ENCODE measurements at places on chromosomes 2 and 18.

GRCh38 chr2:9143264-9143815 lies 63.3 kb upstream of the ASAP2 start:
- DNase-seq, result no peak

GRCh38 chr2:163919717-163920116 lies 183.9 kb upstream of the FIGN start:
- no peak for DNase-seq

- DNase-seq, result no peak
Measured at GRCh38 chr2:24971286-24971535, 544 bp downstream of the DNAJC27 start.

- DNase-seq, result peak; percentile 36
Measured at GRCh38 chr2:240333985-240334384, 101.5 kb upstream of the GPC1 start.

DNA sequence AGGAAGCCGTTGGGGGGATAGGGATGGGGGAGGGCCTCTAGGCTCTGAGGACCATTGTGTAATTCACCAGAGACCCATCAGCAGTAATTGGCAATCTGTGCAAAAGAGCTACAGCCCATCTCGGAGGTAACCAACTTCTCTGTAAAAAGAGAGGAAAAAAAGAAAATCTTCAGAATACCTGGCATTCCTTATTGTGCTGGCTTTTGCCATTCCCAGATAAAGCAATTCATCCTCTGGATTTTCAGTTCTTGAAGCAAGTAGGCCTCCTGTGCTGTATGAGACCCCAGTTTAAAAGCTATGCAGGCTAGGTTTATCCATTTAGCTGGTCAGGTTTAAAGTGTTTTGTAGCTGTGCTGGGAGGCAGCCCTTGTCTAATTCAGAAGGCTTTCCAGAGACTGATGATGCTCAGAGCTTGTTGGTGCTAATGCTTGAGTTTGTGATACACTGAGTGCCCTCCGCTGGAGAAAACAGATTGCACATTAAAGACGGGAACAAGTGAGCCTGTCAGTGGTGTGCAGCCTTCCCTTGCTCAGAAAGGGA lies at the start of gene LRRTM4:
Gene LRRTM4, minus strand, starts transcription at position 446 of the 540 bp plus-strand sequence.
- no peak for DNase-seq

DNA sequence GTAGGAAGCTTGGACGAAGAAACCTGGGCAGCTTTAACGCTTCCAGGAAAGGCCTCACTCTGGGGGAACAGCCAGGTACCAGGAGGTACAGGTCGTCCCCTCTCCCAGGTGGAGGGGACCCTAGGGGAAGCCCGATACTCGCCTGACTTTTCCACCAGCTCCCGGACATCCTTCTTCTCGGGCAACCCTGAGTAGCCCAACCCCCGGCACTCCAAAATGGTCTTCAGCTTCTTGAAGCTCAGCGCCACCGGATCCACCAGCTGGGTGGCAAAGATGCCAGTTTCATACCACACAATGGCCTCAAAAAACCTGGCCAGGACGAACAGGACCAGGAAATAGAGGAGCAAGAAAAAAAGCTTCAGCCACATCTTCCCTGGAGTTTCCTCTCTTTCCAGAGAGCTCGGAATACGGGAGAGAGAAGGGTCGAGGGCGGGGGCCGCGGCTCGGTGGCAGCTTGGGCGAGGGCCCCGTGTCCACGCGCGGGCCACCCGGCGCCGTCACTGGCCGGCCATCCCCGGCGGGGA lies 1.1 kb downstream of the RNF103 start:
- DNase-seq, result peak; percentile 17

DNA sequence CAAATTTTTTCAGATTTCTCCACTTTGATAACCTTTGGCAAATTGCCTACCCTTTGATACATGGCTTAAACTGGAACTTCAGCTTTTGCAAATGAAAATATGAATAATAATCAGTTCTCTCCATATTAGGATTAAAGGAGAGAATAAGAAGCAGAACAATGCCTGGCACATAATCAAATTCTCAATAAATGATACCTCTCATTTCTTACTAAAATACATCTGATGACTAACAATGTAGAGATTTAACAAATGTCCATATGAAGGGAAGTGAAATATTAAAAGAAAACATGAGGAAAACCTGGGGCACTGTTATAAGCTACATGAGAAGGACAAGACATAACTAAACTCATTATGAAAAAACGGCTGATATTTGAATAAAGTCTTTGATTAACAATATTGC lies 1103.6 kb downstream of the LRP1B start:
- peak; percentile 42 for DNase-seq

GRCh38 chr18:3440341-3440740 lies 9.6 kb upstream of the TGIF1 start:
- no peak for DNase-seq

- peak; percentile 18 for DNase-seq
Measured at GRCh38 chr18:74463254-74463653, 6.1 kb upstream of the DIPK1C start.

DNA sequence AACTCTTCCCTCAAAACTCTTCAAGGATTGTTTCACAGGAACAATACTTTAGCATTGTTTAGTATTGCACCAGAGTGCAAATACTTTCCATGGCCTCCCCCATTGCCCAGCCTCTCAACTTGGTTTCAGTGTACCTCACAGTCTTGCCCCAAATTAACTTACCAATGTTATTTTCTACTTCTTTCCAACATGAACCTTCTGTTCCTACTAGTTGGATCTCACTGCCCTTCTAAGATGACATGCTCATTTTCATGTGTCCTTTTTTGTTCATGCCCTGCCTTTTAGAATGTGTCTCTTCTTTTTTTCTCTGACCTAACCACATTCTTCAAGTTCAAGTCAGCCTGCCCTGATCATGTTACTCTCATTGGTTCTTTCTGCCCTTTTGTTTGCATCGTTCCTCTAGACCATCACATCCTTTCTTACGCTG lies 4.1 kb downstream of the SPATS2L start:
- DNase-seq, result peak; percentile 47

DNA sequence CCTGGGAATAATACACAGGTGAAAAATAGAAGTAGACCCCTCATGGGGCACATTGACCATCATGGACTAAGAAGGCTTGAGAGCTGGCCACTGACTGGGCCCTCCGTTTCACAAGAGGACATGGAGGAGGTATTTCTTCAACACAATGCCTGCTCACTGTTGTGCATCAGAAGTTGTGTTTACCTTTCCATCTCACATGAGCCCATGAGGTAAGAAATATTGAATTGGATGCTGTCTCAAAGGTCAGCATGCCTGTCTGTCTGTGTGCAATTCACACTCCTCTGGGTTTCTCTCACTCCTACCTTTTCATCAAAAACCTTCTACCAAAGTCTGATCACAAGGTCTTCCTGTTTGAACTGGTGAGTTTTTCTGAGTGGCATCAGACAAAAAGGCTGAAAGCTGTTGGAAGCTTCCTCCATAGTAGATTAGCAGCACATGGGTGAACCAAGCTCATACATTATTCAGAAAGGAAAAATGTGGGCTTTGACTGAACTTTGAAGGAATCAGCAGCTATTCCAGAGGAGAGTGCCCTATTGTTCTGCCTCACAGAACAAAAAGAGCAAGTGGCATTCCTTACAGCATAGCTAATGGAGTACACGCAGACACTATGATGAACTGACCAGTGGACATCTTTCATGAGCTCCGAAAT lies 143.2 kb upstream of the RND3 start:
- DNase-seq, result peak; percentile 86

DNA sequence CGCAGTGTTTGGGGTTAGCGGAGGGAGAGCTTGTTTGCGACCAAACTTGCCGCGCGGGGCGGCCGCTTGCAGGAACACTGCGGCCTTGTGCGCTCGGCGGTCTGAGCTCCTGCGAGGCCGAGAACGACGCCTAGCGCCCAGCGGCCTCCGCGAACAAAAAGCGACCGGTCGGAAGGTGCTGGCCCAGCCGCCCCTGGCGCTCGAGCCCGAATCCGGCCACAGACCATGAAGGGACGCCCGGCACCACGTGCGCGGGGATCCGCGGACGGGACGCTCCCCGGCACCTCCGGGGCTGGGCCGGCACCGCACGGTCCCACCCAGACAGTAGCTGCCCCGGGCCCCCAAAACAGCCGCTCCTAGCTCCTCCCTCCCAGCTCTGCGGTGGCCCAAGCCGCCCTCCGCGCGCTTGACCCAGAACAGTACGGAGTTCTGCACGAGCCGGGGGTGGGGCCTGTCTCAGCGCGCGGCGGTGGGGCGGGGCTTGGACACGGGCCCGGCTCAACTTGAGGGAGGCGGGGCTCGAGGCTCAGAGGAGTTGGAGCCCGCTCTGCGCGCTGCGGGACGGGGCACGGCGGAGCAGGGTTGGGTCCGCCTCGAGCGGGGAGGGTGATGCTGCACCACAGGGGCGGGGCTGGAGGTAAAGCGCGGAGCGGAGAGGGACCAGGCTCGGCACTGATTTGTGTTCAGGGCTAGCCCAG lies 664 bp upstream of the IMPA2 start:
- peak; percentile 99 for DNase-seq

DNA sequence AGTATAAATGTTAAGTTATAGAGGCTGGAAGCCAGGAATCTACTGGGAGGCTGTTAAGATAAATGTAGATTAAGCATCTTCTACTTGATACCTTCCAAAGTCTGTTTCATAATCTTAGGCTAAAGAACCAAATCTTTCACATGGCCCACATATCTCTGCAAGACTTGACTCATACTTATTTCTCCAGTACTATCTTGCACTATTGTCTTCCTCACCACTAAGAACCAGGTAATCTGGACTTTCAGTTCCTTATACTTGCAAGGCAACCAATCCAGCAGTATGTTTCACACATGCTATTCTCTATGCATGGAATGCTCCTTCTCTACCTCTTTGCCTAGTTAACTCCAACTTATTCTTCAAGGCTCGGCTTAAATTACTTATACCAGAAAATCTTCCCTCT lies 62.2 kb downstream of the RBMS1 start:
- DNase-seq, result peak; percentile 74

DNA sequence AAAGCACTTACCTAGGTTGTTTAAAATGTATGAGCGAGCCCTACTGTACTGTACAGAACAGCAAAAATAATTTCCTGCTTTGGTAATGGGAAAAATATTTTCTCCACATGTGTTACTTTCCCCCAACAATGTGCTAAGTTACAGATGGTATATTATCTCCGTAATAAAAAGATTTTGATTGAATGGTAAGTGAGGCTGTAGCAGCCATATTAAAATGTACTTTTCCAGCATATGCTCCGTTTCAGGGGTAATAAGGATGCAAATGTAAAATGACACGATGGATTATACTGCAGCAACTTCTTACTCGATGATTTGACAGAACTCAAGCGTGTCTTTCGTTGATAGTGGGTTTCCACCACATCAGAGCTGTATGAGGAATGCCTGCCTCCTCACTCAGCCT lies 50.5 kb downstream of the OSBPL6 start:
- DNase-seq, result no peak

- peak; percentile 87 for DNase-seq
Measured at GRCh38 chr2:37614061-37614738, 57.2 kb downstream of the CDC42EP3 start.

DNA sequence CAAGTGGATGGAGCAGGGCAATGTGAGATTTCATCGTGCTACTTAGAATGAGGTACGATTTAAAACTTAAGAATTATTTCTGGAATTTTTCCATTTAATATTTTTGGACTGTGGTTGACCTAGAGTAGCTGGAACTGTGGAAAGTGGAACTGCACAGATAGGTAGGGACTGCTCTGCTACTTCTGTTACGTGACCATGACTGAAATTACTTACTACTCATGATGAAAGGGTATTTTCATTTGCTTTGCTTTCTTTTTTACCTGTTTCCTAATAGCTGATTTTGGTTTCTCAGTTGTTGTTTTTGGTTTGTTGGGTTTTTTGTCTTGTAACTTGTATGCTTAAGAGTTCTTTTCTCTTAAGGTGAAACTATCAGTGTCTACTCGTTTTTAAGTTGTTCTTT lies 11.4 kb downstream of the UBE2E3 start:
- no peak for DNase-seq

DNA sequence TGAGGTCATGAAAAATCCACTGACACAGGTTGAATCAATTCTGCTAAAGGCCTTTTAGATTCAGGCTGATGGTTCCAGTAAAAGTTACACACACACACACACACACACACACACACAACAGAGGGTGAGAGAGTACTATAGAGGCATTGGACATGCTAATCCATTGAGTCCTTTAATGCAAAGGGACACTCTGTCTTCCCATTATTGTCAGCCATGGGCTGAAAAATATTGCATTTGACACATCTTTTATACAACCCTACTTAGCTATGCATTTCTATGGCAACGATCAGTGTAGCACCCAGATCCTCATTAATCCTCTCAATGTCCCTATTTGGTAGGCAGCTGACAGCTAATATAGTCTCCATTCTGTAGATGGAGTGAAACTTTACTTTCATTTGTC lies 440.8 kb upstream of the RGPD4 start:
- DNase-seq, result no peak

GRCh38 chr18:79458917-79459803 lies 63.4 kb downstream of the NFATC1 start:
- no peak for DNase-seq

DNA sequence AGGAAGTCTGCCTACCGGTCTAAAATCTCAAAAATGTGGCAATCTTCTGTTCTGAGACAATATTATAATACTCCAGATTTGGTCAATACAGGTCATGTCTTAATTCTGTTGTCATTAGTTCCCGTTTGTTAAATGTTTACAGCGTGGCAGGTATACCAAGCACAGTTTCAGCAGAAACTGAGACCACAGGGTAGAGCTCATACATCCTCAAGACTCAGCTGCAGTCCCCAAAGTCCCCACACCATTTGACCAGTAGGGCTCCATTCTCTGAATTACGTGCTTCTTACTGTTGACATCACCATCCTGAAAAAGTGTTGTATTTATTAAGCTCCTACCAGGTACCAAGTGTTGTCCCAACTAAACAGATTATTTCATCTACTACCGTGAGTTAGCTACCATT lies 157.1 kb downstream of the MC4R start:
- DNase-seq, result no peak

GRCh38 chr2:69962986-69963730 lies 1.7 kb upstream of the ASPRV1 start:
- DNase-seq, result no peak

- DNase-seq, result no peak
Measured at GRCh38 chr2:207603486-207603885, 21.7 kb downstream of the METTL21A start.

DNA sequence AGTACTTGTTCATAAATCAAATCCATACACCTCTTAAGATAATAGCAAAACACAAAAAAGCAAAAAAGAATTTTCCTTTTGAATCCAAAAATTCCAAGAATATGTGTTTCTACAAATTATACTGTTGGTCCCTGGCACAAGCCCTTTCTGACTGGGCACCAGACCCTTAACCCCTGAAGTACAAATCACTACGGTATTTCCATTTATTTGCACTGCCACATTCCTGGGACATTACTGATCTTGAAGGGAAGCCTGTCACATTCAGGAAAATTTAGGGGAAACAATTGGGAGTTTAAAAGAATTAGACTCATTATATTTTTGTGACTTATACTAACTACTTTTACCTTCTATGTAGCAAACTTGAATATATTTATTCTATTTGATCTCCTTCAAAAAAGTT lies 98.8 kb downstream of the ZNF521 start:
- no peak for DNase-seq
